ENCODE measurements at places on chromosomes 7 and 10. TPM values are rescaled to one million over a fixed set of nuclear protein-coding genes. Genes with fewer than 3 reads are reported as not detected.

Gene EBF3
- not detected for total RNA-seq

DNA sequence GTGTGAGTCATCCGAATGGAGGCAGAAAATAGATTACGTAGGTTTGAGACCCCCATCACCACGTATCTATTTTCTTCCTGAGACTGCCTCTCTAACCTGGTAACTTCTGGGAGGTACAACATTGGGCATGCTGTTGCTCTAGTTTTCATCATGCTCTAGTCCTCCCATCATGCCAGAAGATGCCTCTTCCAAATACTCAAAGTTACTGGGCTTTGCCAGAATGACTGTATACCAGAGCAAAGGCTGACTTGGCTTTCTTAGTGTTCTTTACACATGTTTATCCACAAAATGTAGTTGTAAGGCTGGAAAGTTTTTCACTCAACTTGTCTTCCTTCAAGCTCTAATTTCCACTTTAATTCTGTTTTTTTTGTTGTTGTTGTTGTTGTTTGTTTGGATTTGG, 370.5 kb downstream of the MDFIC start:
- DNase-seq, result no peak

Gene COPS6
- 59.3 TPM for total RNA-seq

GRCh38 chr7:9945857-9946256, 1027.8 kb upstream of the PHF14 start:
- DNase-seq, result no peak

Gene TFAM
- 69.6 TPM for total RNA-seq

GRCh38 chr7:121187676-121188075, 141.1 kb upstream of the WNT16 start:
- DNase-seq, result no peak

- DNase-seq, result no peak
Measured at GRCh38 chr10:122508021-122508420, 46.7 kb downstream of the HTRA1 start.

DNA sequence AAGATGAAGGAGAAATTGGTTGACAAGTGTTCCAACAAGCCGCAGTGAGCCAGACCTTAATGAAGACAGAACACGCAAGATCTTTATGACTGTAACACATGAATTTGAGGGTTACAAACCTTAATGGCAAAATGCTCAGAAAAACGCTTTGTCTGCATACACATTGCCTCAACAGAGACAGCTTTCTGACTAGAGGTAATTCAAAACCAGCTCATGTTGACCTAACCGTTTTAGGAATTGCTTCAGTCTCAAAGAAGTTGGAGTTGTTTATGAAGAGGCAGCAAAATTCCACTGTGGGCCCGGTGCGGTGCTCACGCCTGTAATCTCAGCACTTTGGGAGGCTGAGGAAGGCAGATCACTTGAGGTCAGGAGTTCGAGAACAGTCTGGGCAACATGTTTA, 2.2 kb upstream of the GTF2I start:
- no peak for DNase-seq

Gene ZNF655
- total RNA-seq, result 68.4 TPM

DNA sequence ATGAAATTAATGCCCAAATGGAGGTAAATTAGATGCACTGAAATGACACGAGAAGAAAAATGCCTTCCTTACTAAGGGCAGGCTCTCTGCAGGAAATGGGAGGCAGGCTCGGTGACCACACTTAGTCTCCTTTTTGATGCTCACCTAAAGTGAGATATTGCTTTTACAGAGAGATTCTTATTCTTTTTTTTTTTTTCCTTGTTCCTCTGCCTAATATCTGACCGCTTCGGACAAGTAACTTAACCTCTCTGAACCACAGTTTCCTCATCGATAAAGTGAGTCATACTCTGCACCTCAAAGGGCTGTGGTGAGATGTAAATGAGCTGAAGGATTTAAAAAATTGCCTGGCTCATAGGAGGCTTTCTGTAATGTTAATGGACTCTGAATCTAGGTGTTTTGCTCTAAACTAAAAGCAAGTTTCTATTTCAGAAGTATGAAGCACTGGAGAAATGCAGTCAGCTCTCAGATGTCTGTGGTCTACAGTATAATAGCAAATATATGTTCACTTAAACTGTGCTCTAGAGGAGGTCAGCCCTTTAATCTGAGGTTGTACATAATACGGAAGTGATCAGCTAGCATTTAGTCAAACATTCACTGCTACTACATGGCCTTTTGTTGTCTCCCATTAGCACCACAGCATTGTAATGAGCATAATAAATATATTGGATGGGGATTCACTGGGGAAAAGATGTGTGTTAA, 23.2 kb downstream of the NKX2-3 start:
- no peak for DNase-seq

Gene UPK3BL2
- total RNA-seq, result 11.7 TPM

DNA sequence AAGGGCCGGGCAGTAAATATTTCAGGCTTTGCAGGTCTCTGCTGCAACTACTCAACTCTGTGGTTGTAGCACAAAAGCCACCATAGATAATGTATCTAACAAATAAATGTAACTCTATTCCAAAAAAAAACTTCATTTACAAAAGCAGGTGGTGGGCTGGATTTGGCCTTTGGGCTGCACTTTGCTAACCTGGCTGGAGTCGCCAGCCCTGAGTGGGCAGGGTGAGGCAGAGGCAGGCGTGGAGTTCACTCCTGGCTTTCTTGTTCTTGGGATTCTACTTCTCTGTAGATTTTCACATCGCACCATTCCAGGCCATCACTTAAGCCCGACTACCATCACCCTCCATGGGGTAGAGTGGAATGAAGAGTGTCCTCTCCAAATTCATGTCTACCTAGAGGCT, 367.6 kb upstream of the MGMT start:
- no peak for DNase-seq

DNA sequence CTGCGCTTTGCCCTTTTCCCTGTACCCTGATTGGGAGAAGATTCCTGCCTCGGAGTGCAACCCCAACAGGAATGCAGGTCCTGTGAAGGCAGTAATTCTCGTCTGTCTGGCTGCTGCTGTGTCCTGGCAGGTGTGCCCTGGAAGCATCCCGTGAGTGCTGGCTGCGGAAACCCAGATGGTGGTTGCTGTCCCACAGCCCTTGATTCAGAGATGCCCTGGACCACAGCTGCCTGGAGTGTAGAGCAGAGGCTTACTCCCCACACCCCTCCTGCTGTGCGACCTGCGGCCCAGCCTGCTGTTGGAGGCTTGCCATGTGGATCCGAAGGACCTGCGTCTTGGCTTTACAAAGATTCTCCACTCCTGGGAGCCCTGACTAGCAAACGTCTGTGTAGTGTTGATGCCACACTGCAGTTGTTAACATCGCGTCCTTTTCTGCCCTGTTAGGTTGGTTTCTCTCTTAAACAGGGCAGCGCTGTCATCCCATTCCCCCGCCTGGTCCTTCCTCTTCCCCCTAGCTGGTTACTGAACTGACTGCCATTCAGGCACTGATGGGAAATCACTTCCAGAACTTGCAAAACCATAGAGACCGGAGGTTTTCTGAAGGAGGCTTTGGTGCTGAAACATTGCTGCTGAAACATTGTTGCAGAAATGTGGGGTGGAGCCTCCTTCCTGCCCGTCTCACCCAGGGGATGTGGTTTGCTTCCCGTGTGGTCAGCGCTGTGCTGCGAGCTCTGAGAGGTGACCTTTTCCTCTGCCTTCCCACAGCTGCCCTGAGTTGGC, 53.3 kb downstream of the DNAJB6 start:
- no peak for DNase-seq

DNA sequence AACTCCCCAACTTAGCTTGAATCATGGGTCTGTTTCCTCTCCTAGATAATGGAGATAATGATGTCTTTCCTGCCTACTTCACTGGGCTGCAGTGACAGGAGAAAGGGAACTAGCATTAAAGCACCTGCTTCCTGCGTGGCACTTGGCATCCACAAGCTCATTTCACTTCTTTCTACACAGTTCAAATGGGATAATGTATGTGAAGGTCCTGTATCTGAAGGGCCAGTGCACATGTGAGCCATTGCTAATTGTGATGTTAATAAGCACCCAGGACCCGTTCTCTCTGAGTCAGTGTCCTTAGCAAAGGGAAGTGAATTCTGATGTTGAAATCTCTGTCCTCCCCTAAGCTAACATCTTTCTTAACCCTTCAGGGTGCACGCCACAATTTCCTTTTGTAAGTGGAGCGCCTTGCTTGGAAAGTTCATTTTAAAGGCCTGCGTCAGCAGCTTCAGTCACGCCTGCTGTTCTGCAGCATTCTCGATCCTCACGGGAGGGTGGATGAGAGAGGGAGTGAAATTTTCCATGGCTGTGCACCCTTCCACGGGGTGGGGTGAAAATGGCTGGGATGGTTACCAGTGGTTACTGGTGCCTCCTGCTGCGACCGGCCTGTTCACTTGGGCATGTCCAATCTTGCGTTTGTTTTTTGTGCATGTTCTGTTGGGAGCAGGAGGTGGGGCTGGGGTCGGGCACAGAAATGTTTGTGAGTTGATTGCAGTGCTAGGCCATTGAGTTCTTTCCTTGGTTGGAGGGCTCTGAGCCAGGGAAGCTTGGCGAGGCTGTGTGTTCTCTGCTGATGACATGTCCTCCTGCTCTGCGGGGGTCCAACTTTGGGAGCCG, 59.2 kb downstream of the HK1 start:
- no peak for DNase-seq

DNA sequence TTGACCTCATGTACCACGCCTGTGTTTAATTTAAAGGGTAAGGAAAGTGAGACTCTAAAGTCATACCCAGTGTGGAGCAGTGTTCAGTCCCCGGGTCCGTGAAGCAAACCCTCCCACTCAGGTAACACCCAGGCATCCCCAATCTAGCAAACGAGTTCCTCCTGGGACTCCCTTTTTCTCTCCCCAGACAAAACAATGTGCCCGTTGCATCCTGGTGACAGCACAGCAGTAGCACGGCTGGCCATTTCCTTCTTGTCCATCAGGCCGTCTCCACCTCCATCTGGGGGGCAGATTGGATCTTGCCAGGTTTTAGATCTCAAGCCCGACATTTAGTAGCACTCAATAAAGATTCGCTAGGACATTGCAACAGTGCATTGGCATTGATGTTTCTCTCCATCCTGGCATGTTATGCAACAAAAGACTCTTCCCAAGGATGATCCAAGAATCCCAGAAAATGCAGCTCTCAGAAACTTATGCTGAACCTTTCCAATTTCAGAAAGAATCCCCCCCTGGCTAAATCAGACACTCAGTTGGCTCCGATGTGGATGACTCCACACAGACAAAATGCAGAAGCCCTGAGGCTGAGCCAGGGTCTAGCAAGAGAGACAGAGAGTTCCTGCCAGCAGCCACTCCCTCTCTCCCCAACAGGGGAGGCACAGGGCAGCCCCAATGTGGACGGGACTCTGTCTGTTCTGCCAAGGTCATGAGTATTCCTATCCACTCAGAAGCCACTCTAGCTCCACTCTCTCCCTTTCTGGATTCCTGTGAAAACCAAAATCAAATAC, 274.5 kb upstream of the MGMT start:
- DNase-seq, result no peak

Gene PNLIPRP2
- total RNA-seq, result not detected

All from NCI-H460 (cell line).